SIG-M5 (cell line): ENCODE measurements at places on chromosomes 5 and 9.
A peak's percentile ranks its signal among the peaks of the same experiment; 100 is the strongest.

- no peak for DNase-seq
Observed at GRCh38 chr5:89723907-89724306, 685.6 kb downstream of the CETN3 start.

DNA sequence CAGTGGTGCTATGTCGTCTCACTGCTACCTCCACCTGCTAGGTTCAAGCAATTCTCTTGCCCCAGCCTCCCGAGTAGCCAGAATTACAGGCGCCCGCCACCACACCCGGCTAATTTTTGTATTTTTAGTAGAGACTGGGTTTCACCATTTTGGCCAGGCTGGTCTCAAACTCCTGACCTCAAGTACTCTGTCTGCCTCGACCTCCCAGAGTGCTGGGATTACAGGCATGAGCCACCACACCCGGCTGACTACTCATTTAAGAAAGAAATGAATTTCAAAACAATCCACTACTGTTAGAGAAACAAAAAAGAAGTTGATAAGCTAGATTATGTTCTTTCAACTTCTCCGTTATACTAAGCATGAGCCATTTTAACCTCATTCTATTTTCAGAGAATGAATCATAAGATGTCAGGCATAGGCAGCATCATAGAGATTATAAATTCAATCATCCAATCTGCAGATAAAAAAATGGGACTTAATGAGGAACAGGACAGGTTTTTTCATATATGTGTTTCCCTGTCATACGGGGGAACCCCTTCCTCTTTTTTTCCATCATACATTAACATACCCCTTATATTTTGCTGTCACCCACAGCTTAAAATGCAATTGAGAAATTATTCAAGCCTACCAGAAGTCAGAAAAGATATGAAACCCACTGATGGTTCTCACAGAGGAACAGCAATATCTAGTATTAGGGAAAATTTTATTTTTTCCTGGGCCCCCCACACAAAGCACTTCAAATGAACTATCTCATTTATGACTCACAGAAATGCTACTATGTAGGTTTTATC is 26.5 kb upstream of the ADRB2 start:
- DNase-seq: no peak

DNA sequence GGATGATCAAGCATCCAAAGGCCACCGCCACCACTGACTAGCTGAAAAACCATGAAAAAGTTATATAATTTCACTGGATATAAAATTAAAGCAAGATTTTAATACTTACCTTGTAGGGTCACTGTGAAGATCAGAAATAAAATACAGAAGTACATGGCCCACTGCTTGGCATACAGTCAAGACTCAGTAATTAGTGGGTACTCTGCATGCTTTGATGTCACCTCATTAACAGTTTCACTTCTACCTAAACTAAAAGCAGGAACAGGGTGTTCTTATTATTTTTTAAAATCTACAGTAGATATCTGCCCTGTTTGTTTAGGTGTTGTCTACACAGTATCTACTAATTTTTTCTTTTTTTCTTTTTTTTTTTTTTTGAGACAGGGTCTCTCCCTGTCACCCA is 66.4 kb downstream of the NFIB start:
- DNase-seq: no peak

DNA sequence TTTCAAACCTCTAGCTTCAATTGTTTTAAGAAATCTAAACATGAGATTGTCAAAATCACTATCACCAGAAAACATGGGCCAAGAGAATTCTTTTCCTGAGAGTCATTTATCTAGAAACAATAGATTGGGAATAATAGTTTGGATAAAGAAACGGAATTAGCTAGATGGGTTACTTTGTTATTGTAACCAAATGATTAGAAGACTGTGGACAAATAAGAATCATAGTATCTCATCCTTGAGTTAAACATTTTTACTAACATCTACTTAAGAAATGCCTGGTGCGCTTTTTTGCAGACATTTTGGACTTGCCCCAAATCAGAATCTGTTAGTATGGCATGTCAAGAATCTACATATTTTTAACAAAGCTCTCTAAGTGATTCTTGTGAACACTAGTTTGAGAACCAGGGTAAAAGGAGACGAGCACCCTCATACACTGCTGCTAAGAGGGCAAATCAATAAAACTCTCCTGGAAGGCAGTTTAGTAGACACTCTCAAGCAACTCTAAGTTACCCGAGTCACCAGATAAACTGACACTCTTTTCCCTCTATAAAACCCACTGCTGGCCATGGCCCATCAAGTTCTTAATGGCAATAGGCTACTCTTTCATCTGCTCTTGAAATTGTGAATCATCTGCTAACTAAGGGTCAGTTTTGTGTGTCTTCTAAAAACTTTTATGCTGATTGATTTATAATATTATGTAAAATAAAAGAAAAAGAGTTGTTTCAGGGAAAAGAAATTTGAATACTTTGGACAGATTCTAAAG is 39.1 kb downstream of the TPD52L3 start:
- DNase-seq: no peak

DNA sequence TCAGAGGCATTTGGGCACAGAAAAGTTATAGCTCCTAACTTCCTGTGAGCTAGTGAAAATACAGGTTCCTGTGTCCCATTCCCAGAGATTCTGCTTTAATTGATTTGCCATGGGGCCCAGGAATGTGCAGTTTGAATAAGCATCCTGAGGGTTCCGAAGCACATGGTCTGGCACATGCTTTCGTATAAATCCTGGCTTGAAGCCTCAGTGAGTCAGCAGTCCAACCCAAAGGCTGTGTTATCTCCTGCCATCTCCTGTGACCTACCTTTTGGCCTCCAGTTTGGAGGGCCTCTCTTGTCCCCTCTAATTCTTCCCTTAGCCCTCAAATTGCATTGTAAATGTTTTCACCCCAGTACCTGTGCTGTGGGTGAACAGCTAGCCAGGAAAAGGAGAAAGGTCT is 183.8 kb downstream of the NR3C1 start:
- DNase-seq: no peak

- no peak for DNase-seq
Observed at GRCh38 chr5:13664377-13664776, 280.1 kb downstream of the DNAH5 start.

GRCh38 chr5:17056141-17056631 is 120.1 kb upstream of the MYO10 start:
- no peak for DNase-seq

DNA sequence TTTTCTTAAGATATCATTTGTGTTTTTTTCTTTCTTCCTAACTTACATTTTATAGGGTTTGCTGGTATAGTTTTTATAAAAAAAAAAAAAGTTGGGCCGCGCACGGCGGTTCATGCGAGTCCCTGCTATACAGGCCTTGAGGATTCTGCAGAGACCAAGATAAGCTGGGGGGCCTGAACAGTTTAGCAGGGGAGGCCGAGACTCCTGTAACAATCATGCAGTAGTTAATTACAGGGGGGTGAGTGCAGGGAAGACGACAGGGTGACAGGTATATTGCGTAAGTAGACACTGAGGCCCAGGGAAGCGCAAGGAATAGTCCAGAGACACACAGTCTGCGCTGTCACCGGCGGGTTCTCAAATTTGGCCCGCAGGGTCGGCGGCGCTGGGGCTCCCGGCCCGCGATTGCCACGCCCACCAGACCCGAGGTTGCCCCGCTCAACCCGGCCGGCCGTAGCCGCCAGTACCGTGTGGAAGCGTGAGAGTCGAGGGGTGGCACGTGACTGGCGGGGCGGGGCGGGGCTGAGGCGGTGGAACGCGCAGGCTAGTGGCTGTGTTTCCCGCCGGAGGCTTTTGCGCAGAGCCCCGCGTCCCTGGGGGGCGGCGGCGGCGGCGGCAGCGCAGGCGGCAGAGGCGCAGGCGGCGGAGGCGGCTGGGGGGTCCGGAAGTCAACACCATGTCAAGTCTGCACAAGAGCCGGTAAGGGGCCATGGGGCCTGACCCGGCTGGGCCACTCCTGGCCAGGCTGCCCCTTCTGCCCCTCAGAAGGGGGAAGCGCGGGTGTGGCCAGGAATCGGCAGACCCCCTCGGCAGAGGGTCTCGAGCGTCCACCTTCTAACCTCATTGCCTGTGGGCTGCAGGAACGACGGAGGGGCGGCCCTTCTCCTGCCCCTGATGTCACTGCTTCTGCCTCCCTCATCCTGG is at the start of gene TBC1D13:
Gene TBC1D13 (plus strand): TSS at position 573 of the 921 bp plus-strand sequence. CDS start 101 bp downstream, at position 674.
- peak; percentile 25 for DNase-seq

DNA sequence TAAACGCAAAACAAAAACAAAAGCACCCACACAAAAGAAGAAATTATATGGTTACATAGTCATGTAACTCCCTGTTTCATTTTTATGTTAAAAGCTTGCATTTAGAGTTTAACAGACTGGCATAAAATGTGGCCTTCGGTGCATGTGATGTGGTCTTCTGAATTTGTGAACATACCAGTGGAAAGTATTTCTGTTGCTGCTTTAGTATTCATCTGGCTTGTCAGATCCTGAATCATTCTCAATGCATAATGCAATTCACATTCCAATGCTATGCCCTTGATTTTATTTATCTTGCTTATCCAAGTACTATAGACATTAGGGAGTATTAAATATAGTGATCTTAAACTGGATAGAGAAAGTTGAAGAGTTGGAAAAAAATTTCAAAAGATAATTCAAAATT is 740.2 kb upstream of the ZNF608 start:
- no peak for DNase-seq

- DNase-seq: no peak
Observed at GRCh38 chr5:107805824-107806223, 135.1 kb upstream of the EFNA5 start.

DNA sequence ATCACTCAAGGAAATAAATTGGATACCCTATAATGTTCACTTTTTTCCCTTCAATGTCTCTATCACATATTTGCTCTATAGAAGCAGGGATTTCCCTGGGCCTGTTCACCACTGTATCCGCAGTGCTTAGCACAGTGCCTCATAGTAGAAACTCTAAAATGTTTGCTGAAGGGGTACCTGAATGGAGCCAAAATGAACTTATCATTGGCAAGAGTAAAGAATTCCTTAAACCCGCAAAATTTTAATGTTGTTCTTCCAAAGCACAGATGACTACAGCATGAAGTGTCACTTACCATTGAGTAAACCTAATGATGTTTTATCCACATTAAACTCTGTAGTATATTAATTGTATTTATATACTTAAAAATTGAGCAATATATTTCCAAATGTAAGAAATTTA is 96.1 kb downstream of the JAKMIP2 start:
- DNase-seq: no peak

DNA sequence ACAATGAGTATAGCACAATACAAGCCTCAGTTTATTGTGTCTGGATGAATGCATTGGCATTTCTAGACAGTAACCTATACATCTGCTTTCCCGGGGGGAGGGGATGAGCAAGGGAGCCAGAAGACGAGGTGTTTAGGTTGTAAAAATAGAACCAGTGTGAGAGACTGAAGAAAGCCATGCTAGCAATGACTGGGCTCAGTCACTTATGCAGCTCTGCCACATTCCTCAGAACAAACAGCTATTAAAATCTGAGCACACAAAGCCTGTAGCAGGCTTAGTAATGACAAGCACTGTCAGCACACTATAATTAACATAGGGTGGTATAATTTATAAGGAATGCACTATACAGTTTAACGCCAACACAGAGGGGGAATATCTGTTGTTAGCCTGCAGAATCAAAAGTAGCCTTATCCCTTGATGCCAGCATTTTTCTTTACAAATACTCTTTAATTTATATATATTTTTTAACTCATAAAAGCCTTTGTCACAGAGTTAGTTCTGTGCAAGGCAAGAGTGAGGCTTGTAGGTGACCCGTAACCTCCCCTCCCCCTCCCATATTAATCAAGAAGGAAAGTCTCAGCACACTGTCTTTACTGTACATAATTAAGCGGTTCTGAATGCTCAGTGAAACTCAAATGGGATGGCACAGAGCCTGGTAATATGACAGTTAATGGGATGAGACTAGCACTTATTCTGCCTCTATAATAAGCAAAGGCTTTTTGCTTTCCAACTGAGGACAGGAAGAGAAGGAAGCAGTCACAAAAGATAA is 295.4 kb downstream of the CSNK1G3 start:
- DNase-seq: no peak

DNA sequence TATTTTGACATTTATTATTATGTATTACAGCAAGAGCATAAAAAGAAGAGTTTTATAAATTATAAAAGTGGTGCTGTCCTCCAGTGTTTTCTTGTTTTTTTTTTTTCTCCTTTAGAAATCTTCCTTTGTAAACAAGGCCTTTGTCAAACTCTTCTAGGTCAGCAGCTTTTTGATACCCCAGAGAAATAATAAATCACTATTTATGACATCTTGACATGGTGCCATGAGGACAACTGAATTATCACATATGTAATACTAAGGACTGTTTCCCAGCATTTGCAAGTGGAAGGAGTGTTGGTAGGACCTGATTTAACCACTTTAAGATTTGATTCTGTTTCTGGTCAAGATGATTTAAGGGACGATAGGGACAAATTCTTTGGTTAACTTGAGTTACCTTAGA is 4.6 kb downstream of the SMARCA2 start:
- no peak for DNase-seq

DNA sequence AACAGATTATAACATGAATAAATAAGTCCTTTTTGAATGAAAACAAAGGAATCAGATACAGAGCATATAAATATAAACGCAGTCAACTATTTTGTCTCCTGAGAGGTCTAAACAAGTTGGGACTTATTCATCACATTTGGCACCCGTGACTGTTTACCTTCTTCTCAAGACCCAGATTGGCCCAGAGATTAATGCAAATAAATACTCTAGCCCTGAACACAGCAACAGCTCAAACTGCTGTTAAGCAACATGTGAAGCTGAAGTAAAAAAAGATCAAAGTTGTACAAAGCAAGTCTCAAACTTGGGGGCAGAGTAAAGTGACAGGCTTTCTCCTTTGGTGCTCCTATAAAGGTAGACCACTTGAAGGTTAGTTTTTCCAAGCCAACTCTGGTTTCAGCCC is 95.0 kb upstream of the NR5A1 start:
- DNase-seq: no peak

- DNase-seq: no peak
Observed at GRCh38 chr9:137025517-137025966, 2.5 kb downstream of the ABCA2 start.

- no peak for DNase-seq
Observed at GRCh38 chr5:172458976-172459782, 4.9 kb upstream of the SH3PXD2B start.

GRCh38 chr5:98898743-98899142 is 30.1 kb downstream of the CHD1 start:
- DNase-seq: no peak
